ENCODE measurements at places on chromosomes 1 and 21.

GRCh38 chr21:26282058-26282457 lies 111.5 kb upstream of the APP start:
- no peak for DNase-seq

GRCh38 chr21:33360881-33361602 lies 36.3 kb downstream of the IFNAR1 start:
- DNase-seq, result peak; percentile 69

- peak; percentile 45 for DNase-seq
Measured at GRCh38 chr1:44040846-44041245, 9.6 kb upstream of the SLC6A9 start.

DNA sequence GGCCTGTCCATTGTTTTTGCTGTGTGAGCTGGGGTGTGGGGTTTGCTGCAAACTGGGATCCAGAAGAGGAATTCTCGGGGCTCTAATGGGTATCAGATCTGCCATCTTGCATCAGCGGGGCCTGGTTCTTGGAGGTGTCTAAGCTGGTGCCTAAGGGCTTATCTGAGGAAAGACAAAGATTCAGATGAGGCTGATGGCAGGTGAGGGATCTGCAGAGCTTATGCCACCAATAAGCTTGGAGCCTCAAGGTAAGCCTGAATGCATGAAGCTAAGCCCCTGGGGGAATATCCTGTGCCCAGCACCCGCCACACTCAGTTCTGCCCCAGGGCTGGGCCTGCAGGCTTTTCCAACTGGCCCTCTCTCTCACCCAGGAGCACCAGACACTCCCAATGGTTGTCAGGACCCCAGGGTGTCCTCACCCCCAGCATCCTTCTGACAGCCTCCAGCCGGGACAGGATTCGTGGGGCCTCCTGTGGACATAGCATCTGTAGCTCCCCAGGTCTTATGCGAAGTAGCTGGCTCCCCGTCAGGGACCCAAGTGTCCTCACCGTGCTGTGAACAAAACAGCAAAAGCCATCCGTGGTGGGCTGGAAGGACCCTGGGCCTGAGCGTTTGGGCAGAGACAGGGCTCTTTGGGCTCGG lies 9.5 kb upstream of the GSTM3 start:
- DNase-seq, result no peak

GRCh38 chr1:210400043-210400840 lies 71.5 kb downstream of the HHAT start:
- DNase-seq, result peak; percentile 53

- no peak for DNase-seq
Measured at GRCh38 chr1:1777950-1778662, at the start of gene NADK. NADK (minus strand) TSS chr1:1778470; CDS start chr1:1765406, 13,064 bp downstream.

GRCh38 chr1:168498159-168498631 lies 45.6 kb downstream of the XCL2 start:
- no peak for DNase-seq

- no peak for DNase-seq
Measured at GRCh38 chr1:184583849-184584248, 170.8 kb downstream of the EDEM3 start.

DNA sequence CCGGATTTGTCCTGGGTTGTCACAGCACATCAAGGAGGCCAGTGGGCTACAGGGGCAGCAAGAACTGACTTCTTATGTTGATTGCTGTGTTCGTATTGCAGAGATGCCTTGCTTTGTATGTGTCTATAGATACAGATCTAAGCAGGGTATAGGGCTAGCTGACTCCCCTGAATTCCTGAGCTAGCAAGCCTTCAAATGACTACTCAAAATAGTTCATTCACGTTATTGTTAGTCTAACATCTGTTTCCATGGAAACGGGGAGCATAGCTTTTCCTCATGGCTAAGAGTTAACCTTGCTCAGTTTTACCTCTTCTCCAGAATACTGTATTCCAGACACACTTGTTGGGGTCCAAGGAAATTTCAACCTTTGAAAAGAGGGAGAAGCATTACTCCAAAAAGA lies 24.1 kb downstream of the TRIM45 start:
- DNase-seq, result no peak

- peak; percentile 91 for DNase-seq
Measured at GRCh38 chr1:177848577-177848976, 121.3 kb downstream of the SEC16B start.

GRCh38 chr1:158146165-158146564 lies 34.5 kb upstream of the CD1D start:
- DNase-seq, result peak; percentile 99

- DNase-seq, result no peak
Measured at GRCh38 chr1:233020426-233020825, 70.0 kb downstream of the NTPCR start.

GRCh38 chr21:41684381-41685245 lies 82.2 kb downstream of the RIPK4 start:
- DNase-seq, result peak; percentile 80

Data from bronchial epithelial cell (primary cell).